Activated CD8-positive, alpha-beta T cell treated with anti-CD3 and anti-CD28 coated beads for 36 hours (primary cell): ENCODE measurements at places on chromosomes 7 and 10.

- DNase-seq: no peak
These were observed 34.7 kb downstream of the TNRC18 start for GRCh38 chr7:5388905-5389433.

DNA sequence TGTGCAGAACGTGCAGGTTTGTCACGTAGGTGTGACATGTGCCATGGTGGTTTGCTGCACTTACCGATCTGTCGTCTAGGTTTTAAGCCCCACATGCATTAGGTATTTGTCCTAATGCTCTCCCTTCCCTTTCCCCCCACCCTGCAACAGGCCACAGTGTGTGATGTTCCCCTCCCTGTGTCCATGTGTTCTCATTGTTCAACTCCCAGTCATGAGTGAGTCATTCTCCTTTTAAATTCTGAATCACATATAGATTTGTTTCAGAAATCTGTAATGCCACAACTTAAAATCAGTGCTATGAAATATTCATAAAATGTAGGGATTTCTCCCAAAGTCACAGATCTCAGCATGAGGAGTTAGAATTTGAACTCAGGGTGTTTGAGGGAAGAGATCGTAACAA lies 552.5 kb upstream of the MBL2 start:
- no peak for DNase-seq

DNA sequence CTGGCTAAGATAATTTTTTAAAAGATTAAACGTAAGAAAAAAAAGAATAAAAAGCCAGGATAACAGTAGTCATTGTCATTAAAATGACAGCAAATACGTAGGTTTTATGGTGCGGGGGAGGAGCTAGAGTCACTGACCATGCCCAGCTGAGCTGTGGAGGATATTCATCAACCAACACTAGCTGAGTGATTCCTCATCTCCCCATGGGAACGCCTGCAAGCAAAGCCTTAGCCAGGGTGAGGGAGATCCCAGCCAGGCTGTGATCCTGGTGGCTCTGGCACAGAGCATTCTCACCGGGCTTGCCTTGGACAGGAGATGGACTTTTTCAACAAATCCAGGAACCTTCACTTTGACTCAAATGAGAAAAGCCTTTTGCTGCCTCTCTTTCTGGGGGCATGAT lies 94.2 kb downstream of the HIP1 start:
- DNase-seq: no peak

GRCh38 chr7:151769188-151769821 lies 107.6 kb downstream of the PRKAG2 start:
- DNase-seq: peak; percentile 76

- DNase-seq: no peak
These were observed 282.9 kb downstream of the PRKG1 start for GRCh38 chr10:51357170-51357569.

DNA sequence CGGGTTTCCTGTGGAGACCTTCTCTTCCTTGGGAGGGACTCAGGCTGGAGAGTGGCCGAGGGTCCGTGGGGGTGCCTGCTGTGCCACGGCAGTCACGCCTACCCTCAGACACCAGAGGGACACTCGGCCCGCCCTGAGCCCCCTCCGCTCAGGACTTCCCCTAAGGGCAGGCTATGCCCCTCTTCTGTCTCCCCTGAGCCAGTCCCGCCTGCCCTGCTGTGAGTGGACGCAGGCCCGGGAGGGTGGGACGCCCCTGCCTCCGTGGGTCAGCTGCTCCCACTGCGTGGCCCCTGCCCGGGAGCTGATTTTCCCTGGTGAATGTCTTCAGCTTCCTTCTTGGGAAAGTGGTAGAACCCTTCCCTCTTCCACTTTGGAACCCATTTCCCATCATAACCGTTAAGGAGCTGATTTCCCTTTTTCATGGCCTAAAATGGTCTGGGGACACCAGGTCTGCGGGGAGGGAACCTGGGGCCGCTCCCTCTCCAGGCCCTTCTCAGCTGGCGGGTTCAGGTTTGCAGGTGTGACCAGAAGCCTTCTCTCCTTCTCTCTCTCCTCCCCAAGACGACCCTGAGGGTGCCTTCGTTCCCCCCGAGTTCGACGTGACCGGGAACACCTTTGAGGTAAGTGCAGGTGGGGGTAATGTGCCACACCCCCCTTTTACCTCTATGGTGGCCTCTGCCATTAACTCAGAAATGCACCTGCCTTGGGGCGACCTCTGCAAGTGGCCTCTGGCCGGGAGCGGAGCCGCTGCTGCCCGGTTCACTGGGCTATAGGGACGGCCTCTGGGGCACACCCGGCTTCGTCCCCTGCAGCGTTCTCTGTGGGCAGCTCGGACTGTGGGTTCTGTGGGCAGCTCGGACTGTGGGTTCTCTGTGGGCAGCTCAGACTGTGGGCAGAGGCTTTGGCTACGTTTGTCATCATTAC lies 7.9 kb downstream of the KNDC1 start:
- DNase-seq: no peak

DNA sequence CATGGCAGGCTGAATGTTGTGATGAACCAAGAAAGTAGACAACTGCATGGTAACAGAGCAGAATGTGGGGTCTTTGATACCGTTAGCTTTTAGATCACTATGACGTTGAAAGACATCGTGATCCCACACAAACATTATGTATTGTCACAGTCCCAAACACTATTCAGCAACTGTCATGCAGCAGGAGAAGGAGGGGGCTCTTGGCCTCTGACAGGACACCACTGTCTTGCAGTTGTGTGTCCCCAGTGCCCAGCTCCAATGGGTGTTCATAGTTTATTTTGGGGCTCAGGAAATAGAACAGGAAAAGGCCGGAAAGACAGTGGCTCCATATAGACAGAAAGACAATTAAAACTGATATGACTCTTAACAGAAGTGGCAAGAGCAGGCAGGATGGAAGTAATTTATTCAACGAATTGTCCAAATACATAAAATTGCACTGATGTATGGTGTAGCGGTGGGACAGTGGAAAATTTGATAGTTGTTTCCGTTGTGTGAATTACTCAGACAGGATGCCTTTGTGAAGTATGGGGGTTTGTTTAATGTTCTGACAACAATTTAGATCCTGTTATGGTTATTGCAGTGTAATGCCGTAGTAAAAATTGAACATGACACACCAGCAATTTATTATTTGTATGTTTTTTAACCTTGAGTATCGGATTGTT lies 292.0 kb downstream of the LRMDA start:
- no peak for DNase-seq

DNA sequence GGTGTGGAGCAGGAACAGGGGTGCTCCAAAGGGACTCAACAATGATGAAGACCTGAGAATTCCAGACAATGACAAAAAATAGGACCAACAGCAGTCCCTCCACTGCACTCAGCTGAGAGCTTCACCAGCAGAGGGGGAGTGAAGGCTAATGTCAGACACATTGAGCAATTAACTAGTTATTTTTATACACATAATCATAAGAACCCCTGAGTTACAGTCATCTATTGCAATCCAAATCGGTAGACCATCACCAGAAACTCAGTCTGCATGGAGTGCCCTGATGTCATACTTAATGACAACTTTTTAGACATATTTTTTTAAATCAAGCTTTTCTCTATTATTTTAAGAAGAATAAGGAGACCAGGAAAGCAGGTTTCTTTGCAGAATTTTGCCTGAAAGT lies 30.6 kb upstream of the IKZF1 start:
- DNase-seq: no peak

DNA sequence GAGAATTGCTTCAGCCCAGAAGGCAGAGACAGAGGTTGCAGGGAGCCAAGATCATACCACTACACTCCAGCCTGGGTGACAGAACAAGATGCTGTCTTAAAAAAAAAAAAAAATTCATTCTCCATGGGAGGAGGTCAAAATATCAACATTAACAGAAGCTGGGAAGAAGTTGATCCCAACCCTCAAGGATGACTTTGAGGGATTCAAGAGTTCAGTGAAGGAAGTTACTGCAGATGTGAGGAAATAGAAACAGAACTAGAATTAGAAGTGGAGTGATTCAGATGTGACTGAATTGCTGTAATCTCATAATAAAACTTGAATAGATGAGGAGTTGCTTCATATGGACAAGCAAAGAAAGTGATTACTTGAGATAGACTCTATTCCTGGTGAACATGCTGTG lies 19.7 kb upstream of the RPEL1 start:
- no peak for DNase-seq

GRCh38 chr10:22833353-22833752 lies 94.5 kb upstream of the ARMC3 start:
- DNase-seq: no peak

DNA sequence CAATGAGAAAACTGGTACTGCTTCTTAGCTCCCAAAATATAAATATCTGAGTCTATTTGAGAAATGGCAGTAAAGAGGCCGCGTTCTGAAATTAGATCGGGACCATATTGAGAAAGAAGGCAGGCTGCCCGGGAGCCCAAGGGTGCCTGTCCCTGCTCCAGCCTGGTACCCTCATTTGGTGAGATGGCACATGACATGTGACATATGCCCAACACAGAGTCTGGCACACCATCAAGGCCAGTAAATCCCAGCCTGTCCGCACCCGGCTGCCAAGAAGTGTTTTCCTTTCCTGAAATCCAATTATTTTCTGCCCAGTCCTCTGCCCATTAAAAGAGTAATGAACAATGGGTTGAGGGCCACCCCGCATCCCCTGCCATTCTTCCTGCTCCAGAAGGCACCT lies 66.4 kb downstream of the CDH23 start:
- DNase-seq: no peak
